ENCODE measurements at places on chromosomes 11 and 22. TPM values are rescaled to one million over a fixed set of nuclear protein-coding genes. Genes with fewer than 3 reads are reported as not detected.

OR52E4 gene
- not detected for total RNA-seq

PTPRCAP gene
- total RNA-seq = 0.93 TPM

CLMP gene
- 11.0 TPM for total RNA-seq

GGTLC2 gene
- total RNA-seq = not detected

OR51E2 gene
- total RNA-seq = not detected

E2F8 gene
- total RNA-seq = 12.8 TPM

BIRC3 gene
- 3.4 TPM for total RNA-seq

UPK3A gene
- not detected for total RNA-seq

ANO5 gene
- 8.4 TPM for total RNA-seq

PDE2A gene
- total RNA-seq = 12.1 TPM

OR9Q1 gene
- total RNA-seq = not detected

ROM1 gene
- total RNA-seq = 3.7 TPM

TSPAN18 gene
- total RNA-seq = 11.7 TPM

FAM111B gene
- 29.9 TPM for total RNA-seq

MS4A1 gene
- total RNA-seq = not detected

CELSR1 gene
- 1.3 TPM for total RNA-seq

MOGAT2 gene
- total RNA-seq = not detected

WNT11 gene
- total RNA-seq = not detected

MS4A12 gene
- not detected for total RNA-seq

RGL4 gene
- total RNA-seq = not detected

ME3 gene
- 41.0 TPM for total RNA-seq

POU2AF2 gene
- total RNA-seq = not detected

PIH1D2 gene
- total RNA-seq = 1.6 TPM

KRTAP5-10 gene
- total RNA-seq = not detected

TMEM191C gene
- 0.07 TPM for total RNA-seq

SCGB2A2 gene
- not detected for total RNA-seq

CARNS1 gene
- 0.13 TPM for total RNA-seq

CATSPERZ gene
- total RNA-seq = 0.57 TPM

LAYN gene
- 2.5 TPM for total RNA-seq

HBB gene
- total RNA-seq = not detected

CDC42EP2 gene
- total RNA-seq = 28.3 TPM

MS4A3 gene
- total RNA-seq = not detected

MLC1 gene
- total RNA-seq = not detected

FXYD2 gene
- 0.50 TPM for total RNA-seq

GRM5 gene
- 0.13 TPM for total RNA-seq

LDHAL6A gene
- not detected for total RNA-seq

OR52E8 gene
- total RNA-seq = not detected

ACAT1 gene
- 91.5 TPM for total RNA-seq

OR5M3 gene
- not detected for total RNA-seq

LSP1 gene
- not detected for total RNA-seq

MEI1 gene
- total RNA-seq = 4.3 TPM

TRIM48 gene
- not detected for total RNA-seq

MMP7 gene
- total RNA-seq = 0.57 TPM

FOLR2 gene
- total RNA-seq = not detected

HORMAD2 gene
- total RNA-seq = not detected

CRYAB gene
- 0.29 TPM for total RNA-seq

CEP126 gene
- 3.2 TPM for total RNA-seq

IGLL1 gene
- total RNA-seq = not detected

SORL1 gene
- total RNA-seq = 0.29 TPM

CD3D gene
- total RNA-seq = not detected

ROBO3 gene
- total RNA-seq = 18.1 TPM

SNAP29 gene
- total RNA-seq = 14.2 TPM

OR51Q1 gene
- not detected for total RNA-seq

GAS2L1 gene
- total RNA-seq = 23.8 TPM

IFITM2 gene
- 72.5 TPM for total RNA-seq

Measured in thoracic aorta endothelial cell (primary cell).